ENCODE measurements at places on chromosomes 5 and 9. TPM values are rescaled to one million over a fixed set of nuclear protein-coding genes. Genes with fewer than 3 reads are reported as not detected.

DNA sequence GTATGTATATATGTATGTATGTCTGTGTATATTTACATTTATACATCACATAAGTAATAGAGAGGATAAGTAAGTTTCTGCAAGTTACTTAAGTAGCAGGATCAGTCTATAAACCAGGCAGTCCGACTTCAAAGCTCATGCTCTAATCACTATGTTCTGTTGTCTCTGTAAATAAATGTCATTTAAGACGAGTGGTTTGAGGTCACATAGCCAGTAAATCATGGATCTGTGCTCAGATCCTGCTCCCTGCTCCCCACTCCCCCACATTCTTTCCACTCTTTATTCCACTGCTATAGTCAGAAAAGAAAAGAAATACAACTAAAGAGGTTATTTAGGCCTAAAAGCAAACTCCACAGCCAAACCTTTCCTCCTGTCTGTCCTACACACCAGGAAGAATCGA is 90.4 kb downstream of the SERINC5 start:
- no peaks in the 10 kb centered on the region for H3K27me3 ChIP-seq
- no peak overlapping the region for H3K4me3 ChIP-seq
- peaks cover 20% of the 10 kb centered on the region for H3K36me3 ChIP-seq
- no peak overlapping the region for H3K27ac ChIP-seq
- H3K4me1 ChIP-seq: peaks cover 19% of the 10 kb centered on the region

GRCh38 chr9:81825846-81826516 is 102.2 kb upstream of the SPATA31D4 start:
- H3K27ac ChIP-seq: no peak overlapping the region
- H3K4me1 ChIP-seq: no peaks in the 10 kb centered on the region
- no peaks in the 10 kb centered on the region for H3K36me3 ChIP-seq
- H3K4me3 ChIP-seq: no peak overlapping the region

DNA sequence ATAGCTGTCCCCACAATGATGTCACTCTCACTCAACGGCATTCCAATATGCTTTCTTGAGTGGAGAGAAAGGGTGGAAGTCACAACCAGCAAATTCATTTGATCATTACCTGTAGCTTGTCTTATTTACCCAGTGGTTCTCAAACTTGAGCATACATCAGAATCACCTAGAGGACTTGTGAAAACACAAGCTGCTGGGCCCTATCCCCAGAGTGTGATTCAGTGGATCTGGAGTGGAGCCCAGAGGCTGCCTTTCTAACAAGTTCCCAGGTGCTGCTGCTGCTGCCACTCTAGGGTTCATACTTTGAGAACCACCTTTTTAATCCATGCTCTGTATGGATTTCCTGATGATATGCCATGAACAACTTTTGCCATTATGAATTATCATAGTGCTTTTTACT is 94.7 kb downstream of the KLHL3 start:
- H3K27me3 ChIP-seq: no peaks in the 10 kb centered on the region
- H3K27ac ChIP-seq: no peak overlapping the region
- no peaks in the 10 kb centered on the region for H3K4me1 ChIP-seq

DNA sequence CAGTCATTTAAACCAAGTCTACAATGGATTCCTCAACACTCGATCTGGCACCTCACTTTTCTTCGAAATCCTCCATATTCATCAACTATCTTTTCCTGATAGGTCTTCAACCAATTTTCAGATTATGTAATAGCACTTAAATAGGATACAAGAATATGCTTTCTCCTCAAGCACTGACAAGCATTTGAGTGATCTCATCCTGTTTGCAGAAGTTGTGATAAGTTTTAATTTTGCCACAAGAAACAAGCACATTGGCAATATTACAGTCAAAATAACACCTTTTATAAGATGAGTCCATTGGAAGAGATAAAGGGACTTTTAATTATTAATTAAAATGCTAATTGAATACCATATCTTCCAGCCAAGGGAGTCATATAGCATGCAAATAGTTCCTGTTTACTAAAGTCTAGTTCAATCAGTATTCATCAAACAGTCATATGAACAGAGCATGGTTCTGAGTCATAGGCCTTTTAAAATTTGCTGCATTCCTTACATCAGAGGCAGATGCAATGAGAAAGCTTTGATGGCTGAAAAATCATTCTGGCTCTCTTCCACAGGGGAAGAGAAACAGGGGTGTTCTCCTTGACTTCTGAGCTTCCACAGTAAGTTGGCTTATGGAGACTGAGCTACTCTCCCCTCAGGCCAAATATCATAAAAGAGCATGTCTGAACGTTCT is 32.7 kb upstream of the ZCCHC9 start:
- no peak overlapping the region for H3K4me3 ChIP-seq
- no peaks in the 10 kb centered on the region for H3K27me3 ChIP-seq
- H3K36me3 ChIP-seq: no peaks in the 10 kb centered on the region
- no peaks in the 10 kb centered on the region for H3K4me1 ChIP-seq
- H3K27ac ChIP-seq: no peak overlapping the region
- DNase-seq: no peak

- H3K4me3 ChIP-seq: no peak overlapping the region
- no peak for DNase-seq
- H3K27ac ChIP-seq: no peak overlapping the region
- no peaks in the 10 kb centered on the region for H3K27me3 ChIP-seq
- H3K36me3 ChIP-seq: no peaks in the 10 kb centered on the region
These were observed 78.6 kb downstream of the GRIA1 start for GRCh38 chr5:153569036-153569435.

DNA sequence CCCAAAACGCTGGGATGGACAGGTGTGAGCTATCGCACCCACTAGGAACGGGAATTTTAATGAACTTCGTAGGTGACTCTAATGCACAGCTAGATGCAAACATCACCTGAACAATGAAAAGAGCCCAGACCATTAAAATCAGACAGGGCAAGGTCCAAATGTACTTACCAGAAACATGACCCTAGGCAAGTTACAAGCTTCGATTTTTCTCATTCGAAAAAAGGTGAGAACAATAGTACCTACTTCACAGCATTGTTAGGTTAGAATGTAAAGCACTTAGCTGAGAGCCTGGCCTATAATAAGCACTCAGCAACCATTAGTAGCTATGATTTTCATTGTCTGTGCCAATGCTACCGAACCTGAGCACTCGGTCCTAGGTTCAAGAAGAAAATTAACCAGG is 5.8 kb upstream of the KLHL3 start:
- no peak overlapping the region for H3K27ac ChIP-seq
- peaks cover 19% of the 10 kb centered on the region for H3K4me1 ChIP-seq
- no peak for DNase-seq

- no peaks in the 10 kb centered on the region for H3K27me3 ChIP-seq
- H3K4me1 ChIP-seq: no peaks in the 10 kb centered on the region
- no peak for DNase-seq
These were observed 102.1 kb downstream of the ACER2 start for GRCh38 chr9:19510907-19511306.

GRCh38 chr5:58544926-58545325 is 37.9 kb upstream of the RAB3C start:
- no peak for DNase-seq
- no peaks in the 10 kb centered on the region for H3K36me3 ChIP-seq
- no peak overlapping the region for H3K4me3 ChIP-seq
- no peaks in the 10 kb centered on the region for H3K4me1 ChIP-seq

DNA sequence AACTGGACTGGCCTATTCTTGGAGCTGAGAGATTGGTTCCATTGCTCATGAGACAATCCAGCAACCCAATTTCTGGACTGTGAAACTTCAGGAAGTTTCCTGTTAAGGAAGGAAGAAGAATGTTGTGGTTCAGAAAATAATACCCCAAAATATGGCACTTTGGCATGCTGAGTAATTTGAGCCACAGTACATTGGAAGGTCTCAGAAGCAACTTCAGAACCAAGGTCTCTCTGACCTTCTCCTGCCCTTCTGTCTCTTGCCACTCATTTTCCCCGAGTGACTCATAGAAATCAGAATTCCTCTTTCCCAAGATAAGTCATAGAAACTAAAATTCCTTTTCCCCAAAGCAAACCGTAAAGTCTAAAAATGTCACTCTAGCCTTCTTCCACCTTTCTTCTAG is 1366.1 kb downstream of the PTPRD start:
- H3K4me3 ChIP-seq: no peak overlapping the region
- H3K36me3 ChIP-seq: no peaks in the 10 kb centered on the region
- no peaks in the 10 kb centered on the region for H3K4me1 ChIP-seq
- DNase-seq: no peak
- H3K27ac ChIP-seq: no peak overlapping the region

DNA sequence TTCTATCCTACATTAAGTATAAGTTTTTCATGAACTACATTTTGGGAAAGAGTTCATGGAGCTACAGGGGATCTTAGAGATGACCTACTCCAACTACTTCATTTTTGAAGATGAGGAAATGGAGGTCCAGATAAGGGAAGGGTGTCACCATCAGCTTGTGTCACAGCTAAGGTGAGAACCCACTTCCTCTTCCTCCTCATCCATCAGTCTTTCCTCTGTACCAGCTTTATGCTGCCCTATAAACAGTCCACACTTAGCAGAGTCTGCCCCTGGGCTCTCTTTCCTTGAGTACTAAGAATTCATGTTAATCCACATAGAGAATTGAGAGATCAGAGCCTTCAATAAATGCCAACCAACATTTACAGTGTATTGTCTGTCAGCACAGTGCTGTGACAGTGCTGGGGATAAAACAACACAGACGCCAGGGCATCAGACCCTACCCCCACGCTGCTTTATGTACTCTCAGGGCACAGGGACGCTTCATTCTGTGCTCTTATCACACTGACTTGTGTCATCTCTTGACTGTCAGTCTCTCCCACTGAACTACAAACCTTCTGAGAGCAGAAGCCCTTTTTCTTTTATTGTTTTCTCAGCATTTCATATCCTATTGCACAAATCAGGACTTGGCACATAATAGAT is 22.1 kb downstream of the ADRB2 start:
- peaks cover 95% of the 10 kb centered on the region for H3K4me1 ChIP-seq
- peak overlapping the region; percentile 58 for H3K27ac ChIP-seq
- no peak for DNase-seq
- no peaks in the 10 kb centered on the region for H3K36me3 ChIP-seq

GRCh38 chr5:57939335-57939734 is 456.7 kb upstream of the ACTBL2 start:
- no peak overlapping the region for H3K4me3 ChIP-seq
- no peaks in the 10 kb centered on the region for H3K36me3 ChIP-seq
- H3K27me3 ChIP-seq: no peaks in the 10 kb centered on the region
- no peak for DNase-seq

GRCh38 chr5:133713751-133714150 is 101.4 kb upstream of the FSTL4 start:
- H3K36me3 ChIP-seq: no peaks in the 10 kb centered on the region
- DNase-seq: no peak
- no peak overlapping the region for H3K27ac ChIP-seq
- no peaks in the 10 kb centered on the region for H3K27me3 ChIP-seq

GRCh38 chr9:75111019-75111622 is 22.8 kb downstream of the OSTF1 start:
- H3K36me3 ChIP-seq: no peaks in the 10 kb centered on the region
- no peaks in the 10 kb centered on the region for H3K27me3 ChIP-seq
- no peak overlapping the region for H3K4me3 ChIP-seq
- no peak for DNase-seq
- peaks cover 15% of the 10 kb centered on the region for H3K4me1 ChIP-seq

DNA sequence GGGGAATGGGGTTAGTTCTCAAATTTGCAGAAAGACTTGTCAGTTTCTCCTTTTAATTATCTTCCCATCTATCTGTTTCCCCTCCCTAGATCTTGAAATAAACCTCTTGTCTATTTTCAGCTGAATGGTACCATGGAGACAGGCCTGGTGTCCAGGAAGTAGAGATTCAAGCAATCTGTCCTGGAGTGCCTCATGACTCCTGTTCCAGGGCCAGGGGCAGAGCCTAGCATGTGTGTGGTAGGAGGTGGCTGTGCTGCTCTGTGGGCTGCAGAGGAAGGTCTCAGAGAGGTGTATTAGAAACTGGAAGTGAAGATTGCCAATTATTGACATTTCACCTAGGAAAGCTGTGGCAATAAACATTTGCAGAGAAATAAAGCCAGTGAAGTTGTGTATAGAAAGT is 175.8 kb upstream of the ATP10B start:
- no peaks in the 10 kb centered on the region for H3K27me3 ChIP-seq
- H3K4me1 ChIP-seq: no peaks in the 10 kb centered on the region
- no peak overlapping the region for H3K4me3 ChIP-seq
- H3K27ac ChIP-seq: no peak overlapping the region

- H3K4me1 ChIP-seq: no peaks in the 10 kb centered on the region
- H3K27me3 ChIP-seq: no peaks in the 10 kb centered on the region
- no peak for DNase-seq
- no peak overlapping the region for H3K27ac ChIP-seq
- no peak overlapping the region for H3K4me3 ChIP-seq
These were observed 1005.0 kb upstream of the DMAC1 start for GRCh38 chr9:8804613-8805012.

The EGR1 gene
- total RNA-seq: 11.8 TPM

The SLCO4C1 gene
- total RNA-seq: 0.11 TPM

The GPR21 gene
- total RNA-seq: 0.35 TPM

The CDKN2B-AS1 gene
- total RNA-seq: 0.74 TPM

The SHOC1 gene
- not detected for total RNA-seq

The AGXT2 gene
- total RNA-seq: not detected

The FCN2 gene
- total RNA-seq: not detected

The STC2 gene
- 2.1 TPM for total RNA-seq

The GLRA1 gene
- total RNA-seq: not detected

The RNF44 gene
- total RNA-seq: 56.8 TPM

Data from CD8-positive, alpha-beta memory T cell (primary cell).